Lung microvascular endothelial cell (primary cell): ENCODE measurements at places on chromosomes 6 and 20. TPM values are rescaled to one million over a fixed set of nuclear protein-coding genes. Genes with fewer than 3 reads are reported as not detected.

DNA sequence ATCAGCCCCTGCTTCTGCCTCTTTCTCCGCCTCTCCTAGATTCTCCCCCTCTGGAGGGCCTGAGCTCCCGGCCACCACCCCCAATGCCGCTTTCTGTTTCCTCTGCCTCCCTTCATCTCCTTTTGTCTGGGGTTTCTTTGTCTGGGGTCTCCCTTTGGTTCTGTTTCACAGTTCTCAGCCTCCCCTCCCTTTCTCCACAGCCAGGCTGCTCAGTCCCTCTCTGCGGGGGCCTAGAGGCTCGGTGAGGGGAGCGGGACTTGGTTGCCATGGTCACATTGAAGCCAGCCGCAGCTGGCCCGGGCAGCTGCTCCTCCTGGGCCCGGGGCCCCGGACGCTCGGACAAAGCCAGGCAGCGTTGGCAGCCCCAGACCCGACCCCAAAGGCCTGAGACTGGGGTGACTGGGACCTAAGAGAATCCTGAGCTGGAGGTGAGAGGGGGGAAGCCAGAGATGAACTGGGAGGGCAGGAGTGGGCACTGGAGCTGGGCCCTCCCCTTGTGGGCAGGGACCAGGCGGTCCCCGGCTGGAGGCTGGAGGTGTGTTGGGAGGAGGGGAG lies 3.5 kb upstream of the DDR1 start:
- DNase-seq: no peak

Gene SLC9A8
- total RNA-seq: 4.6 and 10.3 TPM in 2 replicates

- no peak for DNase-seq
Observed at GRCh38 chr6:143299253-143300166, 151.0 kb downstream of the ADAT2 start.

DNA sequence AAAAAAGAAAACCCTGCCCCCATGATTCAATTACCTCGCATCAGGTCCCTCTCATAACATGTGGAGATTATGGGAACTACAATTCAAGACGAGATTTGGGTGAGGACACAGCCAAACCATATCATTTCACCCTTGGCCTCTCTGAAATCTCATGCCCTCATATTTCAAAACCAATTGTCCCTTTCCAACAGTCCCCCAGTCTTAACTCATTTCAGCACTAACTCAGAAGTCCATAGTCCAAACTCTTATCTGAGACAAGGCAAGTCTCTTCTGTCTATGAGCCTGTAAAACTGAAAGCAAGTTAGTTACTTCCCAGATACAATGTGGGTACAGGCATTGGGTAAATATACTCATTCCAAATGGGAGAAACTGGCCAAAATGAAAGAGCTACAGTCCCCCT lies 536.1 kb downstream of the MEI4 start:
- DNase-seq: no peak

- no peak for DNase-seq
Observed at GRCh38 chr20:11826334-11826733, 91.4 kb upstream of the BTBD3 start.

GRCh38 chr6:80437801-80438200 lies 331.3 kb downstream of the BCKDHB start:
- DNase-seq: no peak

Gene MCCD1
- not detected in 2 replicates for total RNA-seq

Gene PSMB9
- total RNA-seq: 20.5 and 24.8 TPM in 2 replicates

GRCh38 chr20:34629342-34629741 lies 47.5 kb downstream of the PIGU start:
- DNase-seq: no peak

DNA sequence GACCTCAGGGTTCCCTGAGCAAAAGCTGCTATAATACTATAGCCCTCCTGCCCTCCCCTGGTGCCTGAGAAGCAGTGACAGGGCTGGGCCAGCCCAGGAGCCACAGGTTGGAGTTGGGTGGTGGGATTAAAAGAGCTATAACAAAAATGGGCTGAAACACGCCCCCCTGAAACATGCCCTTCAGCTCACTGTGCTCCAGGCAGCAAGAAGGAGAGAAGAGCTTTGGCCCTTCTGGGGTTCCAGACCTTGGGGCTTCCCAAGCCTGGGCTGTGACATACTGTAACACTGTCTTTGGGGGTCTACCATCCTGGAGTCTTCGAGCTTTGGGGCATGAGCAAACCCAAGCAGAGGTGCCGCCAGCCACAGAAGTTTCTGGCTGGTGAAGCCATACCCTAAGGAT lies 129.2 kb downstream of the HTR1B start:
- DNase-seq: no peak

DNA sequence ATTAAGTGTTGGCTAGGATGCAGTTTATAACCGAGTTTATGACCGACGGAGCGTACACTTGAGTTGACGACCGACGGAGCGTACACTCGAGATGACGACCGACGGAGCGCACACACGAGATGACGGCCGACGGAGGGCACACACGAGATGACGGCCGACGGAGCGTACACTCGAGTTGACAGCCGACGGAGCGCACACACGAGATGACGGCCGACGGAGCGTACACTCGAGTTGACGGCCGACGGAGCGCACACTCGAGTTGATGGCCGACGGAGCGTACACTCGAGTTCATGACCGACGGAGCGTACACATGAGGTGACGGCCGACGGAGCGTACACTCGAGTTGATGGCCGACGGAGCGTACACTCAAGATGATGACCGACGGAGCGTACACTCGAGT lies 119.8 kb downstream of the HUS1B start:
- no peak for DNase-seq

Gene MCM8
- 3.3 and 3.8 TPM in 2 replicates for total RNA-seq

DNA sequence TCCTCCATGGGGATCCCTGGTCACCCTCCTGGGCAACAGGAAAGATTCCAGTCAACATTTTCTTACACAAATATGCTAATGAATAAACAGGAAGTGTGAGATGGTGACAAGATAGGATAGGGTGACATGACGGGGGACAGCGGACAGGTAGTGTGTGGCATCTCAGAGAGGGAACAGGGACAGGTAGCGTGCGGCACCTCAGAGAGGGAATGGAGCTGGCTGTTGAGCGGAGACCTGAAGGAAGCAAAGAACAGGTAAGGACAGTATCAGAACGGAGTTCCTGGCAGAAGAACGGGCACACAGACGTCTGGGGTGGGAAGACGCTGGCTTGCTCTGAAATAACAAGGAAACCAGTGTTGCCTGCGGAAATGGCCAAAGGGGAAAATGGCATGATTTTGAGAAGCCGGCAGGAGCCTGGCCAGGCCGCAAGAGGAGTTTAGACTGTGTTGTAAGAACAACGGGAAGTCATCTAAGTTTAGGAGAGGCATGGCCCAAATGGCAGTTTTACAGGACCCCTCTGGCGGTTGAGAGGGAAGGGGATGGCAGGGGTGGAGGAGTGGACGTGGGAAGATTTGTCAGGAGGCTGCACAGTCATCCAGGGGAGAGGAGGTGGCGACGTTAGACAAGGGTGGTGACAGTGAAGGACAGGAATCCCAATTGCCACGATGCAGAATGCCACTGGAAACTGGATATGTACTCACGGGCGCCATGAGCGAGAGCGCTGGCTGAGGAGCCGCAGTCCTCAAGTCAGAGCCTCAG lies 111.6 kb downstream of the JPH2 start:
- DNase-seq: no peak

GRCh38 chr6:33860706-33861474 lies 57.1 kb upstream of the MLN start:
- peak; percentile 24 for DNase-seq

- DNase-seq: no peak
Observed at GRCh38 chr6:20744911-20745557, 210.8 kb downstream of the CDKAL1 start.

DNA sequence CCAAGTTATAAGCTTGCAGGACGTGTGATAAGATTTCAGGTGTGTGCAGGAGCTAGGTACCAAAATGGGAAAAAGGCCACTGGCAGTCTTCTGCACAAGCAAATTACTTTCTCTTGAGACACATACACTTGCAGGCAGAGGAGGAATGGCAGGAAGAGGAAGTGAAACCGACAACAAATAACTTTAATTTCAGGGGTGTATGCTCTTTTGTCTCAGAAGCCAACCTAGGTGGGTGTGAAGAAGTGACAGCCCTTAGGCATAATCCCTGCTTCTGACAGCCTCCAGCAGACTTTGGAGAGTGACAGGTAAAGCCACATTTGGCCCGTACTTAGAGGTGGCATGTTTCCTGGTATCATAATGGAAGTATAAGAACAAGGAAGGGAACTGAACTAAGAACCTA lies 118.8 kb upstream of the TRAF3IP2 start:
- DNase-seq: no peak

- peak; percentile 69 for DNase-seq
Observed at GRCh38 chr20:38757145-38757775, 9.0 kb downstream of the ACTR5 start.

- no peak for DNase-seq
Observed at GRCh38 chr6:88653936-88654335, 309.5 kb downstream of the RNGTT start.

- DNase-seq: no peak
Observed at GRCh38 chr6:136334853-136335252, 45.2 kb upstream of the BCLAF1 start.

Gene OVOL2
- not detected in 2 replicates for total RNA-seq

Gene FLRT3
- 0.87 and 3.4 TPM in 2 replicates for total RNA-seq

Gene HUS1B
- 0.22 and 0.79 TPM in 2 replicates for total RNA-seq

Gene EFCAB8
- under 0.01 TPM in 2 replicates for total RNA-seq

Gene USP49
- 1.3 and 1.4 TPM in 2 replicates for total RNA-seq

DNA sequence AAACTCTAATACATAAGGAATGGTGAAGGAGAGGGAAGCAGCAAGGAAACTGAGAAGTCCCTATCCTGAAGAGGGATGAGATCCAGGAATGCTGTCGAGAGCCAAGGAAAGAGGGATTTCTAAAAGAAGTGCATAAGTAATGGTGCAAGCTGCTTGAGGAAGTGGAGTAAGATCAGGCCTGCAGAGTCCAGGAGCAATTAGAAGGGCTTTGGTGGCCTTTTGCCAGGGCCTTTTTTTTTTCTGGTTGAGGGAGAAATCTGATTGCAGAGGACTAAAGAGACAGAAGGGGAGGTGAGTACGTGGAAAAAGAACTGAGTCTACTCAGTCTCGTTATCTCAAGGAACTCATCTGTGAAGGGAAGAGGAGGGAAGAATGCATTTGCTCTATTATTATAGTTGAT lies 396.2 kb downstream of the UTRN start:
- no peak for DNase-seq

Gene SLC17A1
- not detected in 2 replicates for total RNA-seq

Gene SEL1L2
- not detected in 2 replicates for total RNA-seq

- DNase-seq: no peak
Observed at GRCh38 chr6:144724818-144725217, 439.7 kb downstream of the UTRN start.

DNA sequence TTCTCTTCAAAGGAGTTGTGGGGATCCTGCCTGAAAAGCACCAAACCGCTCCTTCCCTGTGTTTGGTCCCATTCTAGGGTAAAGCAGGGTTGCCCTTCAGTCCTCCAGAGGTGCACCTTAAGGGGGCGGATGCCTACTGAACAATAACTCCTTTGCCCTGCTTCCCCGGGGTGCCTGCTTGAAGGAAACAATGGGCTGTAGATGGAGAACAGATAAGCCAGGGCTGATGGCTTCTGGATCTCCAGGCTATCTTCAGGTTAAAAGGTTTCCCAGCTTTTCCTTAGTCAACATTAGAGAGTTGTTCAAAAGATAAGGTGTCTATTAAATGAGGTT lies 5.4 kb upstream of the PRDM1 start:
- no peak for DNase-seq

Gene GRM1
- under 0.01 TPM in 1 of 2 replicates, not detected in the other for total RNA-seq

Gene RANBP9
- total RNA-seq: 18.3 and 21.0 TPM in 2 replicates

Gene SNX5
- total RNA-seq: 40.9 and 54.3 TPM in 2 replicates

Gene FILIP1
- total RNA-seq: 3.7 and 13.3 TPM in 2 replicates

GRCh38 chr6:32969685-32970412 lies 1.5 kb downstream of the BRD2 start:
- peak; percentile 78 for DNase-seq

- DNase-seq: no peak
Observed at GRCh38 chr20:25054995-25055629, 2.8 kb downstream of the ACSS1 start.

GRCh38 chr6:89023591-89024441 lies 56.7 kb upstream of the PNRC1 start:
- no peak for DNase-seq

Gene RFX6
- total RNA-seq: not detected in 2 replicates

DNA sequence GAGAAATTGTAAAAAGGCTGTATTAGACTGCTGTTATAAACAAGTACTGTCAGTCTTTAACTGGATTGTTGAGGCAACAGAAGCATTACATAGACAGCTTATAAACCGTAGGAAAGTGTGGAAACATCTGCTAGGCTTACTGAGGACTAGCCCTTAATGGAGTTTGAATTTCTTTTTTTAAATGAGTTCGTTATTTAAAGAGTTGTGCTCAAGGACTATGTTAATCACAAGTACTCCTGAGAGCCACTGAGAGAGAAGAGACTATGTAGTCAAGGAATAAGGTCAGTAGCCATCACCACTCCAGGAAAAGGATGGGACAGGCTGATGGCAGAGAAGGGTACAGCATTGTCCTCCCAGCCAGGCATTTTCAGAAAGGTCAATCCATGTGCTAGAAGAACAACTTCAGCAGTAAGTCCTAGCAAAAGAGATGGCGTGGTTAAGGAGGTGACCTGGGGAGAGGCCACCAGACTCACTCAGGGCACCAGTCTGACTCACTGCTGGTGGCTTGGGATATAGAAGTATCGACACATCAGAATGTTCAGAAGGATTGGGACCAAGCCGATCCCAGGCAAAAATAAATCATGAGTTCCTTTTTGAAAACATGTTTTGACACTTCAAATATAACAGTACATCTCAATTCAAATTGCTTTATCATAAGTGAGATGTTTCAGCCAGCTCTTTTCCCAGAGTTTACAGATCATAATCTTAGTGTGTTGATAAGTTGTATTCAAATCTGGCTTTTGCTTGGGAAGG lies 6.4 kb downstream of the RPS12 start:
- peak; percentile 9 for DNase-seq

Gene NKX2-4
- total RNA-seq: not detected in 2 replicates

- DNase-seq: no peak
Observed at GRCh38 chr6:40743226-40743625, 156.1 kb upstream of the LRFN2 start.
